ENCODE measurements at places on chromosomes 16 and 17.

GRCh38 chr16:65113441-65113840 lies 8.4 kb downstream of the CDH11 start:
- no peak for DNase-seq

DNA sequence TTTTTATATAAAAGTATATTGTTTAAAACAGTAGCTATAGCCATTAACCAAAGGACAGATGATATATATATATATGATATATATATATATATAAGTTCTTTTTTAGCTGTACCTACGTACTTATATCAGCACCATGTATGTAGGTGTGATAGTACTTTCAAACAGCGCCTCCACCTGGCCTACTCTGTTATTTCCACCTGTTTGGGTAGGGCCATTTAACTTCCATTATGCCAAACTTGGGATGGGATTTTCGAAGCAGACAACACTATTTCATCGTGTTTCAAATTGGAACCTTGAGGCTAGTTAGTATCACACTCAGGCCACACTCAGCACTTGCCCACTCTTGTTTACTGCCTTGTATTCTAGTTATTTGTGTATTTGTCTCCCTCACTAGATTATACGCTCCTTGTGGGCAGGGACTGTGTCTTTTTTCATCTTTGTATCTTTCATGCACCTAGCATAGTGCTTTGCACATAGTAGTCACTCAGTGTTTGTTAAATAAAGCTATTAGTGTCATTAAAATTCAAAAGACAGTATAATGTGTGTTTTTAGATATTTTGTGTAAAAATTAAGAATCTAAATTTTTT lies 11.8 kb upstream of the CLTC start:
- DNase-seq: peak; percentile 60

DNA sequence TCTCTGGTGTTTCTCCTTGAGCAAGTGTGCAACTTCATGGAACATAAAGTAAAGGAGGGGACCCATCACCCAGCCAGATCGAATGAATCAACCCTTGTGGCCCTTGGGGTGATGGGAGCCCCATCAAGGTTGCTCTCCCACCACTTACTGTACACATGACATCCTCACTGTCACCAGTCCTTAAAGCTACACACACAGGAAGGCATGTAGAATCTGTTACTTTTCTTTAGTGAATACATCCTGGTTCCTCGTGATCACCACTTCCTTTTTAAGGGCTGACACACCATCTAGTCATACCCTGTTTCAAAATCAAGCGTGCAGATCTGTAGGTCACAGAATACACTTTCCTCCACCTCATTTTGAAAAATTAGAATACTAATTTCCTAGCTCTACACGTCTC lies 22.6 kb upstream of the MPHOSPH6 start:
- peak; percentile 57 for DNase-seq

GRCh38 chr16:6977291-6977690 lies 355.4 kb upstream of the RBFOX1 start:
- DNase-seq: no peak

DNA sequence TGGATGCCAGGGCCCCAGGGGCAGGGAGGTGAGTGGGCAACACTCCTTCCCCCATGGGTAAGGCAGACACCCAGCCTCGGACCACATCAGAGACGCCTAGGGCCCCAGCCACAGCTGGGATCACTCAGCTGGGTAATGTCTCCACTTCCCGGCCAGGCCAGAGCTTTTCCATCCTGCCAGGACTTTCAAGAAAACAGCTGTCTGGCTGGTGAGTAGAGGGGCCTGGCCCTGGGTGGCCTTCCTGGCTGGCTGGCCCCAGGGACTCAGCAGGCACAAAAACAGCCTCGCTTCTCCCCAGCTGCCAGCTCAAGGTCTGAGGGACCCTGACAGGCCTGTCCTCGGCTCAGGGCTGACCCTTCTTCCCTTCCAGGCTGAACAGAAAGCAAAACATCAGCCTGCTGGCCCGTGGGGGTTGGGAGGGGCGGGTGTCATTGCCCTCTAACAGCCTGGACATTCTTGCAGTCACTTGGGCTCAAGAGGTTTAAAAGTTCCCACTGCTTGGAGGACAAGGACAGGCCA lies 45.3 kb upstream of the JPH3 start:
- DNase-seq: no peak

GRCh38 chr17:2406271-2406902 lies 5.5 kb upstream of the MNT start:
- no peak for DNase-seq

GRCh38 chr16:13312063-13312462 lies 410.7 kb downstream of the SHISA9 start:
- DNase-seq: no peak

DNA sequence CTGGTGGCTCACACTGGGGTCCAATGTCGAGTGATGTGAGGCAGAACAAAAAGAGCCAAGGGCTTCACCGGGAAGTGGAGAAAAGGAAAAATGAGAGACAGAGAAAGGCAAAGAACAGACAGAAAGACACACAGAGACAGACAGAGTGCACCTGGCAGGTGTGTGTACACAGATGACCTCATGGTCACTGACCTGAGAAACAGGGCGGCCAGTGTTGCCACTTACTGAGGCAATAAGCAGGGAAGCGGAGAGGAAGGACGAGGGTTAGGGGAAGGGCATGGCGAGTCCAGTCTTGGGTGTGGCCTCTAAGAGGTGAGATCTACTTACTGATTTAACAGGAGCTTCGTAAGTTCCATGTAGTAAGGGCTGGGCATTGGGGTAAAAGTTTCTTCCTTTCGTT lies 7.5 kb downstream of the GINS2 start:
- no peak for DNase-seq

DNA sequence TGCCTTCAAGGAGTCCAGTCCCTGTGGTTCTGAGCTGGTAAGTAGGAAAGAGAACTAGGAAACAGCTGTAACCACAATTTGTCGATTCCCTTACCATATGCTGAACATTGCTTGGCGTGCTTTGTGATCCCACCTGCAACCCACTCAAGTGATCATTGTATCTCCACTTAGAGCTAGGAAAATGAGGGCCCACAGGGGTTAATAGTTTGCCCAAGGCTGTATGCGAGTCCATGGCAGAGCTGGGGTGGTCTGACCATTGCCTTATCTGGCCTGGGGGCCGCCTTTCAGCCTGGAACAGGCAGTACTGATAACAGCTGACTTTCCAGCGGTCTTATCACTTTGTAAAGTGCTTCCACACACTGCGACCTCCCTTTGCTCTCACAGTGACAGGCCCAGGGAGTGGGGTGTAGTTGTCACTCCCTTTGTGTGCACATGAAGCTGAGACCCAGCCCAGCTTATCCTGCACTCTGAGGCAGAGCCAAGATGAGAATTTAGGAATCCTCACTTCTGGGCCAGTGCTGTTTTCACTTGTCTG lies 9.8 kb downstream of the MYL4 start:
- no peak for DNase-seq

DNA sequence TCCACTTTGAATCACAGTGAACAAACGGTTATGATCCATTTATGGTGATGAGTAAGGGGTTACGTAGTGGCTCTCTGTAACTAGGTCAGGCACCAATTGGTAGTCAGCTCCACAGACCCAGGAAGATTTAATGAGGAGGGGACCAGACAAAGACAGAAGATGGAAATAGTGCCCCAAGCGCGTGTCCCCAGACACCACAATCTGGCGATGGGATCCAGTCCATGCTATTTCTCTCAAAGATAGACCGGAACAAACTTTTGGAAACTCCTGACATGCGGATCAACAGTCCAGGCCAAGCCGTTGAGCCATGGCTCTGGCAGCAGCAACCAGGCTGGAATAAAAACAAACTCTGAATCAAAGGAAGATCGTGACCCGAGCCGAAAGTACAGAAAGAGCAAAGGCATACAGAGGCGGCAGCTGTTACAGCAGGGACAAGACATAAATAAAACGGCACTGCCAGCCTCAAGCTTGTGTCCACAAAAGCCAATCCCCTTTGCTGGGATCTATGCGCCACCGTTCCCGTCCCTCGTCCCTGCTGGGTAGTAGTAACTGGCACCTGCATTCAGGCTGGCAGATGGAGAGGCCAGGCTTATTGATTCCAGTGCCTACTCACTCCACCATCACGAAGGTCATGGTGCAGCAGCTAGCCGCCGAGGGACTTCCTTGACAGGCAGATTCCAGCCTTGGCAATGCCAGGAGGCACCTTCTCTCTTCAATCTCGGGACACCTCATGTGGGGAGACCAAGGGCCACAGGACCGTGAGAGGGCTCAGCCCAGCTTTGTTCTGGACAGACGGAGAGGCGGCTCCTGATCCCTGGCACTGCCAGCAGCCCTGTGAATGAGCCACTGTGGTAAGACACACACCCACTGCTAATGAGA lies 50.2 kb downstream of the CDH11 start:
- DNase-seq: no peak

DNA sequence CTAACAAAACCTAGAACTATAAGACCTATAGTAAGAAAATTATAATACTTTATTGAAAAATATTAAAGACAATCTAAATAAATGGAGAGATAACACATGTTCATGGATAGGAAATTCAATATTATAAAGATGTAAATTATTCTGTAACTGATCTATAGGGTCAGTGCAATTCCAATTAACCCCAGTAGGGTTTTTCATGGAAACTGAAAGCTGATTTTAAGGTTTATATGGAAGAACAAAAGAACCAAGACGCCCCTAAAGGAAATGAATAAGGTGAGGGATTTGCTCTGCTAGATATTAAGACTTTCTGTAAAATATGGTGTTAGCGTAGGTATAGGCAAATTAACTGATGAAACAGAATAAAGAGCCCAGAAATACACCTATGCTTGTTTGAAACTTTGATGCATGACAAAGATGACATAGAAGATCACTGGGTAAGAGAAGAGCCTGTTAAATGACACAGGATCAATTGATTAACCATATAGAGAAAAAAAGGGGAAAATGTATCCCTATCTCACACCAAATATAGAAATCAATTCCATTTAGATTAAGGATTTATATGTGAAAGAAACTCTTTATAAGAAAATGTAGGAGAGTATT lies 3.0 kb downstream of the ICAM2 start:
- no peak for DNase-seq

GRCh38 chr17:82854226-82854625 lies 14.4 kb upstream of the ZNF750 start:
- no peak for DNase-seq

DNA sequence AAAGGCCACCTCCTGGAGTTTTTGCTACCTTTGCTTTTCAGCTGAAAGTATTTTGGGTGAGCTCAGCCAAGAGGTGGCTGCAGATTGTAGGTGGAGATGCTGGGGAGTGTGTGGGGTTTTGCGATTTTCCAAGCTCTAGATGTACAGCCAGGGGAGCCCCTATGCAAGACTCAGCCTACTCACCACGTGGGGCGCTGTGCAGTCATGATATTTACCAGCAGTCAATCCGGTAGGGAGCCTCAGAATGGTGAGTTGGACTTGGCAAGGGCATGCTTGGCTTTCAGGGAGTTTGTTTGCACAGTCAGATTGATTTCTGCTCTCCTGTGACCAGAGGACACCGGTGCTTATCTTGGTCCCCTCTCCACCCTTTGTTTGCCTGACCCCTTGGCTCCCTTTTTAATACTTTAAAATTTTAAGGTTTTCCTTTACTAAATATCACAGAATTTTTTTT lies 175.3 kb downstream of the UTP18 start:
- DNase-seq: no peak

DNA sequence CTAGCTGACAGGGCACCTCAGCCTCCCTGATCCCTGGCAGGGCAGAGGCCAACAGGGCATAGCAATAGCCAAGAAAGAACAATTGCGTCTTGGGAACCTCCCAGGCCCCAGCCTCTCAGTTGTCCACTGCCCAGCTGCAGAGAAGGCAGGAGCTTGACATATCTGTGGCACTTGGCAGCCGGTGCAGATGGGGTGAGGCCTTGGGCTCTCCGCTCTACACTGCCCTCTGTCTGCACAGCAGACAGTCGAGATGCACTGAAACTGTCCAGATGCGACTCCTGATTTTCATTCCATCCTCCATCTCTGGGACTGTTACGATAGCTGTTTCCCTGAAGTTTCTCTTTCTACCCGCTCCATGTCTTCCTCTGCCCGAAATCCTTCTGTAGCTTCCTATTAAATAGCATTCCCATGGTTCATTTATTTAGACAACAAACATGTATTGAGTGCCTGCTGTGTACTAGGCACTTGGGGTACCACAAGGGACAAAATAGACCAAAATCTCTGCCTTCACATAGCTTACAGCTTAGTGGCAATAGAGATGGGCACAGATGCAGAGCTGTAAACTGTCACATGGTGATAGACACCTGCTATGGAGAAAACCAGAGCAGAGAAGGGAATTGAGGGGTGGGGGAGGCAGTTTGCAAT lies 3.3 kb downstream of the POLR3E start:
- peak; percentile 66 for DNase-seq

- DNase-seq: no peak
Observed at GRCh38 chr17:16905593-16906191, 66.2 kb downstream of the TNFRSF13B start.

GRCh38 chr17:887551-888209 lies 91.9 kb downstream of the NXN start:
- no peak for DNase-seq

DNA sequence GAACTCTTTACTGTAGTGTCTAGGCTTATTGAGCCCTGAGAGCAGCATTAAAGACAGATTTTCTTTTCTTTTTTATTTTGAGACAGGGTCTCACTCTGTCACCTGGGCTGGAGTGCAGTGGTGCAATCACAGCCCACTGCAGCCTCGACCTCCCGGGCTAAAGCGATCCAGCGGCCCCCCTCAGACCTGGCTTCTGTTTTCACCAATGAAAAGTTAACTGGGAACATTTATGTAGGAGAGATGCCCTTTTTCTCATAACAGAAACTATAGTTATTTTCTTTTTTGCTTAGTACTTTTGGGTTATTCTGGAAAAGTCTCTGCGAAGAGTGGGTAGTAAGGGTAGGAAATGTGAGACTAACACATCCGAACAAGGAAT lies 1.5 kb downstream of the MAP1LC3B start:
- no peak for DNase-seq

GRCh38 chr16:53502331-53503269 lies at the start of gene AKTIP:
Gene AKTIP, minus strand, starts transcription at chr16:53503209. Its CDS starts 2,950 bp downstream, at chr16:53500259.
- DNase-seq: peak; percentile 71

GRCh38 chr17:40063187-40063771 lies 514 bp downstream of the THRA start:
- peak; percentile 73 for DNase-seq

DNA sequence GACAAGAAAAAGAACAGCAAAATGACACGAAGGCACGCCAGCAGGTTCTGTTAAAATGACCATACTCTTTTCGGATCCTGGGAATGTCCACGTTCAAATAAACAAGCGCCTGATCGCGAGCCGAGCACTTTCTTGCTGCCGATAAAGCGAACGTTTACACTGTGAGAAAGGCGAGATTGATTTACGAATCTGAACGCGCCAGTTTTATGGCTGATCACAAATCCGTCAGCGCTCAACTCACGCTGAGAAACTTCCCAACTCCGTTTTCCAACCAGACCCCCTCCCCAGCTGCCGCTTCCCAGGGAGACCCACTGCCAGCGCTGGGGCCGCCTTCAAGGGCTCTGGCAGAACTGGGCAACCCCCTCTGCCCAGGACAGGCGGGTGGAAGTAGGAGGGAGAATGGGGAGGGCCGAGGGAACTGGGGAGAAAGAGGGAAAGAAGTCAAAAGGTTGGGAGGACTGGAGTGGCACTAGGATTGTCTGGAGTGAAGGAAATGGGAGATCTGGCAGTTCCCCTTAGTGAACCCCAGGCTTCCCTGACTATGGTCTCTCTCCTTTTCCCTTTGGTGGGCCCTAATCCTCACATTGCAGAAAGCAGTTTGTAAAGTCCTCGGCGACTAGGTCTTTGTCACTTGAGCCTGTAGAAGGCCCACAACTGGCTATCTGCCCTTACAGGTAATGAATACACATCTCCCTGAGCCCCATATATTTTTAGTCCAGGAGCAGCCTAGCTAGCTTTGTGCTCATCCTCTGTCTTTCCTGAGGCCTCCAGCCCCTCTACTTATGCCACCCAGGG lies 6.9 kb downstream of the HOXB4 start:
- no peak for DNase-seq

All from activated CD8-positive, alpha-beta memory T cell treated with anti-CD3 and anti-CD28 coated beads, Interleukin-2, amount 50 U/mL, for 48 hours (primary cell).